ENCODE measurements at places on chromosomes 6 and 20.

DNA sequence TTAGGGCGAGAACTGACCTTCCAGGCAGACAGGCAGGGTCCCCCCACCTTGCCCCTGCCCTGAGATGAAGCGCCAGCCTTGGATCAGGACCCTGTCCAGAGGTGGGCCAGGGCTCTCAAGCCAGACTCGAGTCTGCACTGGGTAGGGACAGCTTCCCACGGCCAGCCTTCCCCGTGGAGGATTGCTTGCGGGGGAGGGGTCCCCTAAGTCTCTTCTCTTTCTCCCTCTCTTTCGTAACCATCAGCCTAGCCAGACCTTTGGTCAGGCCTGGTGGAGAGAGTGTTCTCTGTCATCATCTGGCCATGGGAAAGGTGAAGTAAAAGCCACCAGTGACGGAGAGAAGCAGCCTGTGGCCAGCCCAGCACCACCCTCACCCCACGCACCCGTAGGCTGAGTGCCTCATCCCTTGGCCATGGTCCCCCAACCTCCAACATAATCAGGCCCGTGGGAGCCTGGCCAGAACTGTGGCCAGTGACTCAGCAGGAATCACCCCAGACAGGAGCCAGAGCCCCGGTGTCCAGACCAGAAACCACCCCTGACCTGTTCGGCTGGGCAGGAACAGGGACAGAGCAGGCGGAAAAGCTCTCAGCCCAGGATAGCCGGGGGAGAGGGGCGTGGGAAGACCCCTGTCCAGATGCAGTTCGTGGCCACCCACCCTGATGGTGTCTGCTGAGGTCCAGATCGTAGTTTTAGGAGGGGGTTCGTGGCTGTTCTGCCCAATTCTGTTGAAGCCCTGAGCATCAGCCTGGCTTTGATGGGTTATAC lies 47.1 kb downstream of the SNAI1 start:
- DNase-seq, result no peak

DNA sequence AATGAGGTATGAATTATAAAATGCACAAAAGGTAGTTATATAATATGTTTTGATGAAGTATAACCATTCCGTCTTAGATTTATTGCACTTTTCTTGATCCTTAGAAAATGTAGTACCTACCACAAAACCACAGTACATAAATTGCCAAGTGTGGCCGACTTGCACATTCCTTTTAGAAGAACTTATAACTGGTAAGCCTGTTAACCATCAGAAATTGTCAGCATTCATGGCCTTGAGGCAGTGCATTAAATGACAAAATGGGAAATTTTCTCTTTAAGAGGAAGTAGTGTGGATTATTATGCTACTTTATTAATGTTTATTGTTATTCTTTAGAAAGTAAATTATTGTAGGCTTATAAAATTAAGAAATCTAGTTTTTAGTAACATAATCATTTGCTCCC lies 29.6 kb downstream of the TAB2 start:
- DNase-seq, result no peak

- no peak for DNase-seq
Measured at GRCh38 chr6:112251171-112251875, 3.0 kb downstream of the LAMA4 start.

DNA sequence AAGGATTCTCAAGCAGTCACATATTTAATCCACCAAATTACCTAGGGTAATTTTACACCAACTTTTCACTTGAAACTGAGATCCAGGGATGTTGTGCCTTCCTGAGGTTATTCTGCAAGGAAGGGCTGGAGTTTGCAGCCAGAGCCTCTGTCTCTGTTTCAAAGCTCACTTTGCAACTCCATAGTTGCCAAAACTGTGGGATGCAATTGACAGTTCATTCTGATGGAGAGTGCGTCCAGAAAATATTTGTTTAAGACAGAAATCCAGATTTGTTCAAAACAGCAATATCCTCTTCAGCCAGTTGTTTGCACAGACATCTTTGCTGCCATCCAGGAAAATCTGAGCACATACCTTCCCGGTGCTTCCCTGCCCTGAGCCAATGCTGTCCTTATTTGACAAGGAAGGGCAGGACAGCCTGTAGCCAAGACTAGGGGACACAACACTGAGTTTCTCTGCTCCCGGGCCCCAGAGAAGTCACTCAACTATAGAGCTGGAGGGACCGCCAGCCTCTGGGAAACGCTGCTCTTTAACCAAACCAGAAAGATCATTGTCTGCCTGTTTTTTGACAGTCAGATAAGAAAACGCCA lies 297.4 kb downstream of the HIVEP2 start:
- no peak for DNase-seq

DNA sequence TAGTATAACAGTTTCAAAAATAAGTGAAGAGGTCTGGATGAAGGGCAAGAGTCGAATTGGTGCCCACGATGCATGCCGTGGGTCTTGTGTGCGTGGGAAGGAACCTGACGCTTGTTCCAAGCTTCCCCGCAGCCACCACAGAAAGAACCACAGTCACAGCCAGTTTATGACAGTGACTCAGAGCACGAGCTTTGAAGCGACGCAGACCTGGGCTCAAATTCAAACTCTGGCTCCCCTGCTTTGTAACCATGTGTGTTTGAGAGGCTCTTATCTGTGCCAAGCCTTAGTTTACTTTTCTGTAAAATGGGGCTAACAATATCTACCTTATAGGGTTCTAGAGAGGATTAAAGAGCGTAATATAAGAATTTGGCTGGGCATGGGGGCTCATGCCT lies 65.5 kb downstream of the SYNJ2 start:
- DNase-seq, result no peak

GRCh38 chr20:32050851-32051556 lies 1.0 kb upstream of the HCK start:
- peak; percentile 73 for DNase-seq

GRCh38 chr6:39791850-39792539 lies at the start of gene DAAM2:
Gene DAAM2 (plus strand): TSS chr6:39792376. CDS start chr6:39856303, 63,927 bp downstream.
- peak; percentile 94 for DNase-seq

GRCh38 chr6:13484138-13484708 lies 3.2 kb downstream of the GFOD1 start:
- DNase-seq, result no peak

- DNase-seq, result no peak
Measured at GRCh38 chr6:44554861-44555260, 167.4 kb downstream of the CDC5L start.

- no peak for DNase-seq
Measured at GRCh38 chr6:139568151-139568955, 193.9 kb upstream of the CITED2 start.

DNA sequence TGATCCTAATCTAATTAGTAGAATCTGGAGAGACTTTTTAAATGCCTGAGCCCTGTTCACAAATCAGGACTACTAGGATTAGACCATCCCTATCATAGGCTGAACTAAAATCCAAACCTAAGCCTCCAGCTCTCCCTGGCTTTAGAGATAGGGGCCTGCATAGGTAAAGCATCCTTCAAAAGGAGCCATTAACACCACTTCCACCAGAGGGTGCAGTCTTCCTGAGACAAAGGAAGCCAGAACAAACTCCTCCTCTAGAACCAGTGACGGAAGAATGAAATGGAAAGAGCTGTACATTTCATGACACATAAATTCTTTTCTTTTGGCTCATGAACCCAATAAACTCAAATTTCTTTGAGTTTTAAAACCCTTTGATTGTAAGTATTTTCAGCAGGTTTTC lies 291.2 kb upstream of the ADGRB3 start:
- no peak for DNase-seq

GRCh38 chr20:4703281-4703676 lies 18.4 kb upstream of the PRND start:
- no peak for DNase-seq

- DNase-seq, result no peak
Measured at GRCh38 chr20:4649941-4650681, 71.6 kb upstream of the PRND start.

DNA sequence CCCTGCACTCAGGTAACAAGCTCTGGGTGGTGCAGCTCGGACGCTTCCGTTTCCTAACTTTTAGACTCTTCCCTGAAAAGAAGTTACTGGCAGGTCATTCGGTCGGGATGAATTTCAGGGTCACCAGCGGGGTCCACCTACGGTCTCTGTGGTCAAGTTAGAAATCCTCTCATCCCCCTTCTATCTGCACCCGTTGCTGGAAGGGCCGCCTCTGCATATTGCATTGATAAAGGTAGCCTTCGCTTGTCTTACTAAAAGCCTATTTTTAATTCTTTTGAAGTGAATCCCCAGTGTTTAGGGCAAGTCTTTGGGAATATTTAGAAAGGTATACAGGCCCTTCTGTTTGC lies 47.3 kb downstream of the LRRN4 start:
- DNase-seq, result no peak

- DNase-seq, result no peak
Measured at GRCh38 chr20:3900187-3900604, 11.0 kb downstream of the PANK2 start.

GRCh38 chr6:90204327-90205056 lies 92.2 kb downstream of the BACH2 start:
- no peak for DNase-seq

DNA sequence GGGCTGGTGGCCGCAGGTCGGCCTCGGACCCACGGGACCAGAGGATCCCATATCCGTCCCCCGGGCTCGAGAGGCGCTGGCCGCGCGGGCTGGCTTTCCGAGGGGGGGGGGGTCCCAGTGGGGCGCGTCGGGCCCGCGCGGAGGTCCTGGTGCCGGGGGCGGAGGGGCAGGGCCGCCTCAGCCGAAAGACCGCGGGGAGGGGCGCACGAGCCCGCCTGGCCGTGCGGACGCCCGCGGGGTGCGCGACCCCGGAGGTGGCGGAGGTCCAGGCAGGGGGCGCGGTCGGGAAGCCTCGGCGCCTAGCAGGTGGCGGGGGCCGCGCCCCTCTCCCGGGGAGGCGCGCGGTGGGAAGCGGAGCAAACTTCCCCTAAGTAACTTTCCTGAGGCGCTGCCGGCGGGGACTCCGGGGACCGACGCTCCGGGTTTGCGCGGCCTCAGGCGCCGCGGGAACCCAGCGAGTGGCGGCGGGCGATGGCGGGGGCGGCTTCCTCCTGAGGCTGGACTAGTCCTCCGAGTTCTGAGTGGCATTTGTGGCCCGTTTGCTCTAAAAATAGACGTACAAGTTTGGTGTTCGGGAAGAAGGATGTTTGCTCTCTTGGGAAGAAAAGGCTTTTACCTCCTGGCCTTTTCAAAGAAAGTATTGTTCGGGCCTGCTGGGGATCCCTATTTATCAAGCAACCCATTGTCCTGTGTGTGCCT lies 26.5 kb upstream of the BTBD3 start:
- peak; percentile 93 for DNase-seq

GRCh38 chr6:157246048-157246630 lies 77.2 kb downstream of the TMEM242 start:
- no peak for DNase-seq

DNA sequence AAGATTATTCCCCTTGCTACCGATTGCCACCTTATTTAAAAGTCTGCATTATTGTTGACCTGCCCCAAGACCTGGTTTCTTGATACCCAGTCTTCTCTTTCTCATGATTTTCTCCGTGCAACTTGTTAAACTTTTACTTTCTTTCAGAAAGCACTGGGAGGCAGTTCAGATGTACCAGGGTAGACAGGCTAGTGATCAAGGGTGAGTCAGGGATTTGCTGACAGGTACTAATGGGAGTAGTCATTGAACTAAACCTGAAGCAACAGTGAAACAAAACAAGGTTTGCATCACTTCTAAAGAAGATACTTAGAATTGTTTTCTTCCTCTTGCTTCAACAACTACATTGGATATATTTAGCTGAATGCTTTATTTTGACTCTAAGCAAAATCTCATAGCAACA lies 124.4 kb downstream of the KCNQ5 start:
- no peak for DNase-seq

DNA sequence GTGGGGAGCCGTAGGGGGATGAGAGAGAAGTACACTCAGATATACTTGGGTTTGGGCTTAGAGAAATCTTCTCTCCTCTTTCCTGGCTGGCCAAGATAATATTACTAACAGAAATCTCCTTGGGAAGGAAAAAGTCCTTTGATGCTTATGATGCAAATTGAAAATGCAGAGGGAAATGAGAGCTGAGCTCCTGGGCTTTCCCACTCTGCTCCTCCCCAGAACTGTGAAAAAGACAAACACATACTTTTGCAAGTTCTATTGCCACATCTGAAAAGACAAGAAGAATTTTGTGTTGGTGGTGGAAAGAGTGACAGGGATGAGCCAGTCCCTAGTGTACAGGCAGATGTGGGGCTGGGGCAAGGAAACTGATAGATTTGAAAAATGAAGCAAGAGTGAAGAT lies 185.9 kb downstream of the ANKRD60 start:
- no peak for DNase-seq

DNA sequence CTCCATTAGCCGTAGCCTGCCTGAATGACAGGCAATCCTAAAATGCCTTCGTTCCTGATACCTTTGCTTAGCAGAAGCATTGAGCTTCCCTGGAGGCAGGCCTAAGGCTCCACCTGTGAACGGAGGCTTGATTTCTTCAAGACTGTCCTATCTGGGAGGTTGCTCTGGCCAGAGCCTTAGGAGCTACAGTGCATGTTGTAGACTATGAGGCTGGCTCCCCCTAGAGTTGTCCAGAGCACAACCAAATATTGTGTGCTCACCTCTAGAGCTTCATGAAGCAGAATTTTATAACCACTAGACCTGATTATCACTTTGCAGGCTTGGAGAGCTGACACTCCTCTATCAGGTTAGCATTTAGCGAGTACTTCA lies 217.8 kb downstream of the MAFB start:
- no peak for DNase-seq
